Glutamatergic neuron (in vitro differentiated cells): ENCODE measurements at places on chromosomes 1 and 21. TPM values are rescaled to one million over a fixed set of nuclear protein-coding genes. Genes with fewer than 3 reads are reported as not detected.

Gene LRIG2
- total RNA-seq = 23.4 TPM

Gene F11R
- total RNA-seq = 7.7 TPM

Gene DCST1
- not detected for total RNA-seq

Gene DPYD
- total RNA-seq = 12.8 TPM

Gene RNF2
- total RNA-seq = 33.8 TPM

Gene BRDT
- not detected for total RNA-seq

Gene SLC44A5
- total RNA-seq = 15.4 TPM

Gene LAMC2
- 2.8 TPM for total RNA-seq

GRCh38 chr21:35010447-35010846 is 38.7 kb downstream of the RUNX1 start:
- no peak for DNase-seq
- H3K27me3 ChIP-seq = no peaks in the 10 kb centered on the region
- peaks cover 3% of the 10 kb centered on the region for H3K4me1 ChIP-seq
- H3K4me3 ChIP-seq = no peak overlapping the region
- H3K36me3 ChIP-seq = no peaks in the 10 kb centered on the region

- peaks cover 5% of the 10 kb centered on the region for H3K27me3 ChIP-seq
- H3K4me3 ChIP-seq = no peak overlapping the region
- DNase-seq = no peak
- no peak overlapping the region for H3K27ac ChIP-seq
- H3K36me3 ChIP-seq = no peaks in the 10 kb centered on the region
- peaks cover 37% of the 10 kb centered on the region for H3K4me1 ChIP-seq
Observed at GRCh38 chr1:93623875-93624274, 57.8 kb downstream of the BCAR3 start.

DNA sequence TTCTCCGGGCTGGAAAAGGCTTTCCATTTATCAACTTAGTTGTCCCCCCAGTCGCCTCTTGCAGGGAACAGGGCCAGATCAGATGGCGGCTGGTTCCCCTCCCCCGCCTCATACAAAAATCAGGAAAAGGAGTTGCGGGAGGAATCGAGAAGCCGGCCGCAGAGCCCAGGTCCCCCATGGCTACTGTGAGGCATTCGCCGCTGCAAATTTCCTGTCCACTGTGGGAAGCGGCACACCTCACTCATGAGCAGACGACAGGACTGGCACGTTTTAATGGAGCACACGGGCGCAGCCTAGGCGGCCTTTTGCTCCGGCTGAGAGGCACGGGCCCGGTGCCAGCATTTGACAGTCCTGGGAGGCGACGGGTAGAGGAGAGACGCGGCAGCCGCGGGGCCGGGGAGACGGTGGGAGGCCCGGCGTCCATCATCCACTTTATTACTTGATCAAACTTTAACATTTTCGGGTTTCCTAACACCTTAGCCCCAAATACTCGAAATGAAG is 1.1 kb downstream of the GNG4 start:
- H3K36me3 ChIP-seq = no peaks in the 10 kb centered on the region
- peak overlapping the region; percentile 95 for H3K27ac ChIP-seq
- DNase-seq = peak; percentile 63

DNA sequence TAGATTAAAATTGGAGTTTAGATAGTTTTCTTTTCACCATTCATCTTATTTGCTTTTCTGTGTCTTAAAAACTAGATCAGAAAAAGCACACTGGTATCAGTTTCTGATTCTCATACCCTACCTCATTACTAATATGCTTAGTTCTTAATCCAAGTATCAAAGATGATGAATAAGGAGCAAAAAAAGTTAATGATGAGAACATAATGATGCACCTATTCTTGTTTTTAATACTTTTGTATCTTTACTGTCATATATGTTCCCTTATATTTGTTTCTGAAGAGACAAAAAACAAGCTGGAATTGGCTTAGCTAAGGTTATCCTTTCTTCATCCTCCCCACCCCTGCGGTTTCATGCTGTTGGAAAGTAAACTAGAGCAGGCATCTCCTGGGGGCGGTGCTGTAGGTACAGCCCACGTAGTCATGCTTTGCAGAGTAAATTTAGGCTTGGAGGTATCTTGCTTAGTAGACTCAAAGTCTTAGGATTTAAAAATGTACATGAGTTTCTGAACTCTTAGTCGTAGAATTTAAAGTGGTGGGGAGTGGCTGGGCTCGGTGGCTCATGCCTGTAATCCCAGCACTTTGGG is 16.4 kb downstream of the CNIH4 start:
- H3K36me3 ChIP-seq = peaks cover 3% of the 10 kb centered on the region
- no peak overlapping the region for H3K27ac ChIP-seq
- H3K4me1 ChIP-seq = no peaks in the 10 kb centered on the region
- DNase-seq = no peak

DNA sequence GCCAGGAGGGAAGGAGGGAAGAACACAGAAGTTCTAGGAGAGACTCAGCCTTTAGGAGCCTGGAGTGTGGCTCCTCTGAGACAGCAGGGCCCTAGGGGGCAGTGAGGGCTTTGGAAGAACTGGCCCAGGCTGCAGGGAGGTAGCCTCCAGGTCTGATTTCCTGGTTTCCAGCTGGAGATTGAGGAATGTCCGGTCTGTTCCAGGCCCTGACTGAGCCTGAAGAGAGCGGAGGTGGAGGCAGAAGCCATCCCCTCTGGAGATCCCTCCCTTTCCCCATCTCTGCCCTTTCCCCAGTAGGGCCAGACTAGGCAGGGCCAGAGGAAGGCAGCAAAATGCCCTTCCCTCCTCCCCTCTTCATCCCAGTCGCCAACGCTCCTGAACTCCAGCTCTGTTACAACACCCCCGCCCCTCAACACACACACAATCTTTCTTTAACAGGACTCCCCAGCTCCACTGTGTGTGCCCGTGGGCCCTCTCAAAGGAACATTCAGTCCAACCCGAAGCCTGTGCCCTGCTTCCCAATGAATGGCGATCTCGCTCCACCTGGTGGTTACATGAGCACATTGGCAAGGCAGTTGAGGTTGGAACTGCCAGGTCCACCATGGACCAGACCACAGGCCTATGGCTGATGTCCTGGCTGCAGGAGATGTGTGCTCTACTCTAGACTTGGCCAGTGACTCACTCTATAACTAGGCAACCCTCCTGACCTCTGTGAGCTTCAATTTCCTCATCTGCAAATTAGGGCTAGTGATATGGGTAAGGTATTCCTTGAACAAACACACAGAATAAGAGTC is 32.0 kb downstream of the MAP7D1 start:
- peak; percentile 79 for DNase-seq
- H3K4me3 ChIP-seq = no peak overlapping the region
- H3K4me1 ChIP-seq = peaks cover 2% of the 10 kb centered on the region
- H3K27me3 ChIP-seq = peaks cover 4% of the 10 kb centered on the region
- no peak overlapping the region for H3K27ac ChIP-seq
- H3K36me3 ChIP-seq = no peaks in the 10 kb centered on the region

- H3K27me3 ChIP-seq = peaks cover 3% of the 10 kb centered on the region
- no peak for DNase-seq
- H3K4me3 ChIP-seq = no peak overlapping the region
- H3K4me1 ChIP-seq = no peaks in the 10 kb centered on the region
- no peak overlapping the region for H3K27ac ChIP-seq
- no peaks in the 10 kb centered on the region for H3K36me3 ChIP-seq
Observed at GRCh38 chr1:68409426-68409825, 40.3 kb downstream of the RPE65 start.

DNA sequence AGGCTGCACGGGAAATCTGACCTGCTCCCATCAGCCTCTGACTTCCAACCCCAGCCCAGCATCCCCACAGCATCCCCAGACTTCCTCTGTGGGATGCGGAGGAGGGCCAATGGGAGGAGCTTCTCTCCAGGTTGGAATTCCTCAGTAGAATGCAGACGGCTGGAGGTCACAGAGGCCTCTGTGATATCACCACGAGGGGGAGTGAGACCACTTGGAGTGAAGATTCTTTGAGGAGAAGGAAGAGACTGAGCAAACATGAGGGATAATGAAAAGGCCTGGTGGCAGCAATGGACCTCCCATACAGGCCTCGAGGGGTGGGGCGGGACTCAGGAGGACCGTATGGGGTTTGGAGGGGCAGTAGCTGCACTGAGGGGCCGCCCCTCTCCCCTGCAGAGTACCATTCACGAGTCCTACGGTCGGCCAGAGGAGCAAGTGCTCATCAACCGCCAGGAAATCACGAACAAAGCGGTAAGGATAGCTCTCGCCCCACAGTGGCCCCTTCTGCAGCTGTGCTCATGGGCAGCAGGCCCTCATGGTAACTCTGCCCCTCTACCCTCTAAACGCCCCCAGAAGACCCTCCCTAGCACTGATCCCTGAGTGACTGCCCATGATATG is at the start of gene CATSPER4:
TSS of gene CATSPER4 (plus strand) at position 230 of the 615 bp plus-strand sequence. CDS start at position 256, 26 bp downstream.
- H3K4me3 ChIP-seq = no peak within 1 kb of the TSS
- H3K27me3 ChIP-seq = peaks cover 6% of the 10 kb centered on the region
- DNase-seq = peak; percentile 46
- peak within 1 kb of the TSS; percentile 59 for H3K27ac ChIP-seq

DNA sequence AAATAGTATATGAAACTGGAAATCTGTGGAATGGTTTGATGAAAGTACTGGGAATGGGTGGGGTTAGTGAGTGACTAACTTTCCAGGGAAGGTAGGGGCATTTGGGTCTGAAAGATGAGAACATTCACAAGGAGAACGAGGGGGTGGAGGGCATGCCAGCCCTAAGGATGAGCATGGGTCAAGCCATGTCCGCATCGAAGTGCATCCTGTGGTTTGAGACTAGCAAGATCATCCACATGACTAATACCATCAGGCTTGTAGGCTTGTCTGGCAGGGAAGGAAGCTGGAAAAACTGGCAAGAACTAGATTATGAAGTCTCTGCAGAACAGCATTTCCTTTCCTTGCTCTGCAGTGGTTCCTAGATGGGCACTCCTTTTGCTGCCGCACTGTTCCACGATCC is 70.4 kb upstream of the UBE2U start:
- peaks cover 9% of the 10 kb centered on the region for H3K4me1 ChIP-seq
- no peaks in the 10 kb centered on the region for H3K36me3 ChIP-seq
- DNase-seq = no peak
- H3K27me3 ChIP-seq = peaks cover 2% of the 10 kb centered on the region
- H3K27ac ChIP-seq = no peak overlapping the region

- no peak overlapping the region for H3K4me3 ChIP-seq
- H3K36me3 ChIP-seq = no peaks in the 10 kb centered on the region
- DNase-seq = no peak
- no peaks in the 10 kb centered on the region for H3K27me3 ChIP-seq
- no peaks in the 10 kb centered on the region for H3K4me1 ChIP-seq
Observed at GRCh38 chr1:168430321-168430720, 113.5 kb downstream of the XCL2 start.

DNA sequence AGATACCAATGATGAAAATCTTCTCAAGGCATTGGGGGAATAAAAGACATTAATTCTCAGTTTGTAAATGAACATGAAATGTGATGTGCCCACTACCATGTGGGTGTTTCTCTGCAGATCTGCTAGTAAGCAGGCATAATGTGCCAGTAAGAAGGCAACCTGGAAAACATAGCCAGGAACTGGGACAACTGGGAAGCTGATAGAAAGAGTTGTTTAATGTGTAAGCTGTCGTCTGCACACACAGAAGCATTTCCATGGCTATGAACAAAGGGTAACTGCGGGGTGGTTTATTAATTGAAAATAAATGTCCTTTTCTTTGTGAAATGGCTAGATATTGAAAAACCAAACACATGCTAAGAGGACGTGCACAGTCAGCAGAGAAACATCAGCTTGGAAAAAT is 52.0 kb downstream of the ZC3H11B start:
- peaks cover 3% of the 10 kb centered on the region for H3K4me1 ChIP-seq
- no peaks in the 10 kb centered on the region for H3K27me3 ChIP-seq

DNA sequence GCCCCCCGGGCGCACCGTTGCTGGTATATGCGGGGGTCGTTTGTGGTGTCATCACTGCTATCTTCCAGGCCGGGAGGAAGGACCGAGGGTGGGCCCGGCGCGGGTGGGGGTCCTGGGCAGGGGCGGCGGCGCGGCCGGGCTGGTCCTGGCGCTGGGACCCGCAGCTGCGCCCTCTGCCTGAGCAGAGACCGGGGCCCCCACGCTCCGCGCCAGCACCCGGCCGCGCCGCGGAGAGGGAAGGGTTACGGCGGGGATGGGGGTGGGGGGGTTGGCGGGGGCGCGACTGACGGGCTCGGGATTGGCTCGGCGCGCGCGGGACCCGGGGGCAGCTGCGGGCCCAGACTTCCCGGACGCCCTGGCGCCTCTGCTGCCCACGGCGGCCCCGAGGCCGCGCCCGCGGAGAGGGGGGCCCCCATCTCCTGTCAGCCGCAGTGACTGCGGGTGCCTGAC is 13.8 kb upstream of the SAMD11 start:
- H3K4me3 ChIP-seq = no peak overlapping the region
- DNase-seq = peak; percentile 28
- H3K27ac ChIP-seq = no peak overlapping the region
- H3K4me1 ChIP-seq = peaks cover 21% of the 10 kb centered on the region
- H3K27me3 ChIP-seq = peaks cover 23% of the 10 kb centered on the region
